ENCODE measurements at places on chromosomes 1 and 21.

GRCh38 chr1:107934578-107934977 lies 30.4 kb downstream of the VAV3 start:
- DNase-seq, result no peak

- no peak for DNase-seq
Measured at GRCh38 chr21:36741506-36741905, 42.6 kb downstream of the SIM2 start.

DNA sequence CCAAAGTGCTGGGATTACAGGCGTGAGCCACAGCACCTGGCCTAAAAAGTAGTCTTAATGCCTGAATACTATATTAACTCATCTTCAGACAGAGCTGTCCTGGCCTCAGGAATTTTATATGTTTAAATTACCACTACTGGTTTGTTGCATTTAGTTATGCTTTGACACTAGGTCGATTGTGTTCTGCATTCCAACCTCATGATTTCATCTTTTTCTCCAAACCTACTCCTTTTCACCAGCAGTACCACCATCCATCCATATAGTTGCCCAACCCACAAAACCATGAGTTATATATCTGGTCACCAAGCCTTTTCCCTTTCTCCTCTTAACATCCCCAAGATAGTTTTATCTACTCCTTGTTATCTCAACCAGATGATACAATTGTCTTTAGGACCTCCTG lies 22.6 kb downstream of the FMO5 start:
- peak; percentile 18 for DNase-seq

DNA sequence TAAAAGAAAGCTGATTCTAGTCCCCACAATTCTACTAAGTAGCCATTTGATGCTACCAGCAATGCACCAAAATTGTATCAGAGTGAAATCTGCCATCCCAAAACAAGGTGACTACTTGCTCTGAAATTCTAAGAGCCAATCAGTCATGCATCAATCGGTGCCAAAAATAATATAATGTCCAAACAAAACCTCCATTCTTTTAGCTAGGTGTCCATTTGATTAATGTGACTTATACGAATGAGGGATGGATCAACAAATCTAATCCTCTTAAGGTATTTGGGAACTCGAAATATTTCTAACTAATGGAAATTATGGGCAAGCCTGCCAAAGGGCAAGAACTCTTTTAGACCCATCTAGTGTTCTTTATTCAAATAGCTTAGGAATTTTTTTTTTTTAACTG lies 66.4 kb upstream of the NEK2 start:
- DNase-seq, result peak; percentile 72

- no peak for DNase-seq
Measured at GRCh38 chr1:6105218-6105679, 59.6 kb downstream of the KCNAB2 start.

DNA sequence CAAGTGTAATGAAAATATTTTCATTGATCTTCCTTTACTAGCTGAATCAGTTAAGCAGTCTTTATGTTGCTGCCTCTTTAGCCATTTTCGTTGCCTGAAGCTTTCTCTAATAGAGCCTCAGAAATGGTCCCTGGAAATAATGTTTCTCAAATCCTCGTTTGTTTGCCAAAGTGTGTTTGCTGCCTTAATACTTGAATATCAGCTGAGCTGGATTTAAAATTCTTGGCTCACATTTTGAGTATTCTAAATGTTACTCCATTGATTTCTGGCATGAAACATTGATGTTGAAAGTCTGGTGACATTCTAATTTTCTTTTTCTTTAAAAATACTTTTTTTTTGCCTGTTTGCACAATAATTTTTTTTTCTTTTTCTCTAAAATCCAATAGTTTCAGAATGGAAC lies 84.6 kb upstream of the SERBP1 start:
- no peak for DNase-seq

- no peak for DNase-seq
Measured at GRCh38 chr21:32371913-32372314, 20.9 kb downstream of the URB1 start.

DNA sequence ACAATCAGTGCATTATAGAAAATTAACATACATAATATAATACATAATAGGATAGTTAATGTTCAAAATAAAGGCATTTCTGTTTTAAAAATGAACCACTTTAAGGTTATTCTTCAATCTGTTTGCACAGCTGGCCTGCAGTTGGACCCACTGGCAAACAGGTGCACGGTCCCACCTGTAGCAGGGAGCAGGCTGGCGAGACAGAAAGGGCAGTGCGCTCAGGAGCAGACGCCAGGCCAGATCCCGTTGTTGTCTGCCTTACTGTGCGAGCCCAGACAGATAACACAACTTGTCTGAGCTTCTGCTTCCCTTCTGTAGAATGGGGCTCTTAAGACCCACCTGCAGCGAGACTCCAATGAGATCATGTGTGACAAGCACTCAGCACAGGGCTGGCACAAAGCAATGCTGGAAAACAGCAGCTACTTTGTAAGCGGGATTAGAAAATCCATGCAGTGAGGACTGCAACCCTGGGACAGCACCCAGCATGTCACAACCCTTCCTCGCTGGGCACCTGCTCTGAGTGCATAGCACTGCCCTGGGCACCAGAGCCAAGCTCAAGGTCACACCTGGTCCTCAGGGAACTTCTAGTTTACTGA lies 33.5 kb downstream of the VPS26C start:
- DNase-seq, result no peak

DNA sequence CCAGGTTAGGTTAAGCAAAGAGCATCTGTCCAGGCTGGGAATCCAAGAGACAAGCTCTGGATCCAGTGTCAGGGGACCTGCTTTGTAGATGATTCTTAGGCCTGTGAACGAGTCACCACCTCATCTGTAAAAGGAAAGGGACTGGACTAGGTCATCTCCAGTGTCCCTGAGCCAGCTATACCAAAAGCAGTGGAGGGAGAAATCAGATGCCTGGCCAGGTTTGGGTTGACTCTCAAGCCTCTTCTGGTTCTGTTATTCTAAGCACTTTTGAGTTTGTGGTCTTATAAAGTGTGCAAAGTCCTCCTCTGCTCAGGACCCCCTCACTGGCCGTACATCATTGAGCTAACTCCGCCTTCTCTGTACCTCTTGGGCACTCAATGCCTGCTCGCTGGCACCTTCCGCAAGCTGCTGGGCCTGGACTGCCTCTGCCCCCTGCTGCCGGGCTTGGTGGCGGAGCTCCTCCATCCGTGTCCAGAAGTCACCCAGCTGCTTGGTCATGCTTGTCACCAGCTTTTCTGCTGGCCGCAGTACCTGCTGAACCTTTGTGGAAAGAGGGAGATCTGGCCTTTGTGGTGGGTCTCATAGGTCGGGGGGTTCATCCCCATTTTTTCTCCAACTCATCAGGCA lies 33.6 kb downstream of the CAMK1G start:
- no peak for DNase-seq

- DNase-seq, result no peak
Measured at GRCh38 chr1:219697682-219698081, 84.8 kb upstream of the ZC3H11B start.

DNA sequence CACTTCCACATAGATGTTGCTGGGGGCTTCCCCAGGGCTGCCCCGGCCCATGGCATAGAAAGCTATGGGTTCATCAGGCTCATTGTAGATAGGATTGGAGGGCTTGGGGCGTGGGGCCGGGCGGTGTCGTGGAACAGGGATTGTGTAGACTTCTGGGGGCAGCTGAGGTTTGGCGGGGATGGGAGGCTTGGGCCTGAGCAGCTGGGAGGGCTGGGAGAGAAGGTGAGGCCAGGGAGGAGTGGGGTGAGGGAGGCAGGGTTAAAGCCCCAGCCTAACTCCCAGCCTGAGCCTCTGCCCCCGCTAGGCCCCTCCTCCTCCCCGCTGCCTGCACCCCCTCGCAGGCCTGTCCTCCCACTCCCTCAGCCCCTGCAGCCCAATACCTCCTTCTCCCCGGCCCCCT lies 7.4 kb downstream of the SH2D2A start:
- DNase-seq, result no peak

DNA sequence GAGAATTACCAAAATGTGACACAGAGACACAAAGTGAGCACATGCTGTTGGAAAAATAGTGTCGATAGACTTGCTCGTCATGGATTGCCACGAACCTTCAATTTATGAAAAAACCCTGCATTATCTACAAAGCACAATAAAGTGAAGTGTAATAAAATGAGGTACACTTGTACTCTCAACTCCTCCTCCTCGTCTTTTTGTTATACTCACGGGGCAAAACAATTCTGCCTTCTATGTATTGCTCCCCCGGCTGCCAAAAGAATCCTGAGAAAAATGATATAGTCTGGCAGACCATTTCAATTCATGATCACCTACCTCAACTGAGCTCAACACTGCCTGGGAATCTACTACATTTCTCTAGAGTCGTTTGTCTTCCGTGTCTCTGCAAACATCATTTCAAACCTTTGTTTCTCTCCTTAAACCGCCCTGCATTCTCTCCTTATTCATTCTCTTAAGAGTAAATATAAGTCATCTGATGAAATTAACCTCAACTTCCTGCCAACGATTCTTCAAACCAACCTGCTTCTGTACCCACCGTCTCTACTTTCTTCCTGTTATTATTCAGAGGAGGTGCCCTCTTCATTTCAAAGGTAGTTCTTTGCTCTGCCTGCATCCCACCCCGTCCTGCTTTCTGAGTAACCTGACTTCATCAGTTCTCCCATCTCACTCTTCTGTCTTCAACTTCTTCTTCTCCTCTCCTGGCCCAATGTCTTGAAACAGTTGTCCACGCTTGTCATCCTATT lies 12.9 kb upstream of the IL19 start:
- no peak for DNase-seq

GRCh38 chr1:227883641-227884301 lies 64.0 kb downstream of the WNT9A start:
- no peak for DNase-seq

DNA sequence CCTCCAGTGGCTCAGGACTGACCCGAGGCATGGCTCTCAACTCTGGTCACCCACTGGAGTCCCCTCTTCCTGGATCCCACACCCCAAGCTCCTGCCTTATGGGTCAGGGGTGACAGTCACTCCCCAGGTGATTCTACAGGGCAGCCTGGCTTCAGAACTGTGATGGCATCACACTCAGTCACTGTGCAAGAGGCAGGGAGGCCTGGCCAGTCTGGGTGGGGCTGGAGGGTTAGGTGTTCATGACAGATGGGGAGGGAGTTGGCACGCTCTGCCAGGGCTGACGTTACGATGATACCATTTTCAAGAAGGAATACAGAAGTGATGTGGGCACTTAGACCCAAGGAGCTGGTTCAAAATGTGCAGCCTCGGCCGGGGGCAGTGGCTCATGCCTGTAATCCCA lies 25.2 kb upstream of the ABCG1 start:
- no peak for DNase-seq

DNA sequence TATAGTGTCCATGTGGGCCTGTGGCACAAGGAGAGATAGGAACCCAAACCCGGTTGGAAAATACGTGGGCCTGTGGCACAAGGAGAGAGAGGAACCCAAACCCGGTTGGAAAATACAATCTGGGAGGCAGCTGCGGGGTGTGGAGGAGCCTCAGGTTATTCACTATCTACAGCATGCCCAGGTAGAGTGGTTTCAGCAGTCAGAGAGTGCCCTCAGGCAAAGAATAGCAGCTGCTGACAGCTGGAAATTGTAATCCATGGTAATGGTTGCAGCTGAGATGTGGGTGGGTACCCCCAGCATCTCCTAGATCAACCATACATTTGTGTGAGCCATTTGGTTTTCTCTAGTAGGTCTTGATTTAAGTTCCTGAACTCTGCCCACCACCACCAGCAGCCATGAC lies 25.8 kb upstream of the MGST3 start:
- no peak for DNase-seq

DNA sequence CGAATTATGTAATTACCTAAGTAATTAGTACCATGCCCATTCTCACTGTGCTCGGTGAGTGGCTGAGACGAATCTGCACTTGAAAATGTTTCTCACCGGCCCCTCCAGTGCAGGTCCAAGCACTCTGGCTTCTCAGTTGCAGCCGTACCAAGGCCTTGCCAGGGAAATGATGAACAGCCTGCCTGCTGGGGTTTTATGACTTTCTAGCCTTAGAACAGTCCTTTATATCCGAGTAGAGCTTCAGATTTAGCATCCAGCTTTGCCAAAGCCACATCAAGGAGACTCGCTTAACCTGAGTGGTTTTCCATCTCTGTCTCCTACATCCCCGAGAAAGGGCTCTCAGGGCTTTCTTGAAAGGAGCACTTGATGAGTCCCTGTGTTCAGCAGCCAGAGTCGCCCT lies 83.4 kb downstream of the GREM2 start:
- no peak for DNase-seq

DNA sequence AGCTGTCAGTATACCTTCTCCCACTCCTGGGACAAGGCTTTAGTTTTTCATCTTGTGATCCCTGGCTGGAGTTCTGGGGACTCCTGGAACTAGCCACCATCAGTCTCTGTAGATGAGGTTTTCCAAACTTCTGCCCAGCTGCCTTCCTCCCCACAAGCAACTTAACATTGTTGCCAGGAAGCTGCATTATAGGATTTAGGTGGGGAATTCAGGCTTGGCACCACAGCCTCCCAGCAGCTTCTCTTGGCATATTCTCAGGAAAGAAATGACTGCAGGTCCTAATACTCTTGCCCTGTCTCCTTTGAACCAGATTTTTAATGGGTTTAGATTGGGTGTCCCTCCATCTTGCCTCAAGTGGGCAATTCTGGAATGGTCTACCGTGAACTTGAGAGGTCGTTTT lies 18.6 kb upstream of the KCNQ4 start:
- no peak for DNase-seq

DNA sequence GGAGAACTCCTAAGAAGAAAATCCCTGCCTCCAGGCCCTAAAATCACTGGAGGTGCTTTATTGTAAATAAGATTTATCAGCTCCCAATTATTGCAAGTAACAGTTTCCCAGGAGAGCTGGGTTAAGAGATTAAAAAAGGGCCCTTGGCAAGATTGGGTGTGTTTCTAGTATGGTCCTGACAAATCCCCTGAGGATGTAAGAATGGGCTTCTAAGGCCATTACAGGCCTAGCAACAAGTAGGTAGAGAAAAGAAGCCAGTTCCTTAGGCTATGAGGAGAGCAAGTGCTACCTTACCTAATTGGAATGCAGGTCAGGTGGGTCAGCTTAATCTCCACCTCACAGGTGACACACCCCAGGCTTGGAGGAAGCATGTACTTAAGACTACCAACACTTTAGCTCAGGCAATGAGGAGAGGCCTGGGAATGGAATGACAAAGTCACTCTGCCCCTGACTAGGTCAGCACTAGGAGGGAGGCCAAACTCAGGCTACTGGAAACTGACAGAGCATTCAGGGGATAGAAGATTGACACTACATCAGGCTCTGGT lies 6.8 kb upstream of the OTUD7B start:
- DNase-seq, result no peak

GRCh38 chr1:228059634-228060457 lies 22.7 kb upstream of the ARF1 start:
- DNase-seq, result peak; percentile 91

- no peak for DNase-seq
Measured at GRCh38 chr1:109625601-109626560, 6.2 kb downstream of the AMPD2 start.

- no peak for DNase-seq
Measured at GRCh38 chr21:38272215-38272614, 15.4 kb downstream of the KCNJ15 start.

Data from Caki2 (cell line).